SJSA1 (cell line): ENCODE measurements at places on chromosomes 5 and 9. TPM values are rescaled to one million over a fixed set of nuclear protein-coding genes. Genes with fewer than 3 reads are reported as not detected.

CCDC192 gene
- total RNA-seq, result not detected in 2 replicates

PFN3 gene
- not detected in 2 replicates for total RNA-seq

- no peak for DNase-seq
These were observed 133.9 kb downstream of the CAAP1 start for GRCh38 chr9:26758655-26759054.

GRCh38 chr5:45512521-45512920 lies 183.7 kb downstream of the HCN1 start:
- DNase-seq, result no peak

- no peak for DNase-seq
These were observed 69.0 kb upstream of the XPA start for GRCh38 chr9:97766092-97766491.
